Ascending aorta (tissue), 2 donors: ENCODE measurements at places on chromosomes 6 and 20. TPM values are rescaled to one million over a fixed set of nuclear protein-coding genes. Genes with fewer than 3 reads are reported as not detected.

The MACROD2 gene
- 3.5 TPM for total RNA-seq

The CASS4 gene
- total RNA-seq = 11.2 TPM

The PDYN gene
- total RNA-seq = not detected

The GGTLC1 gene
- not detected for total RNA-seq

The DDX43 gene
- not detected for total RNA-seq

The CNR1 gene
- 35.0 TPM for total RNA-seq

The TSBP1 gene
- total RNA-seq = not detected

The NT5DC1 gene
- 4.6 TPM for total RNA-seq

The BIRC7 gene
- total RNA-seq = not detected

DNA sequence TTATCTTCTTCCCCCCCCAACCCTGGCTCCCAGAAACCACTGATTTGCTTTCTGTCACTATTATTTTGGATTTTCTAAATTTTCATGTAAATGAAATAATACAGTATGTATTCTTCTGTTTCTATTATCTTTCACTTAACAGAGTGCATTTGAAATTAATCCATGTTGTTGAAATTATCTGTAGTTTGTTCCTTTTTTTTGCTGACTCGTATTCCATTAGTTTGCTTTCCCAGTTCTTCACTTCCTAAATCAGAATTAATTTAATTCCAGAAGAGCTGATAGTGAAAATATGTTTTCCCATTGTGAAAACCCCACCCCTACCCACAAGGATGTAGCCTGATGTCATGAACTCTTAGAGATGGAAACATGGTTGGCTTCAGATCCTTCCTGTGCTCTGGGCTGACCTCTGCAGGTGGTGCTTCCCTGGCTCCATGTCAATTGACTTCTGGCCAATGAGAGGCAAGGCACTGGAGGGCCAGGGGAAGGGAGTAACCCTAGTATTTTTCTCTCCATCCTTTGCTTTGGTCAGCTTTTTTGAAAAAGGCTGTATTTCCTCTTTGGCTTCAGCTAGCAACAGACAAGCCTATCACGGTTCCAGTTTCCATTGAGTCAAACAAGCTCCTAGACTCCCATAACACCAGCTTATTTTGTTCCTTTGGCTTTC lies 244.4 kb upstream of the HSF2 start:
- no peak for DNase-seq

GRCh38 chr20:61555566-61555965 lies 303.5 kb downstream of the CDH4 start:
- DNase-seq = no peak

DNA sequence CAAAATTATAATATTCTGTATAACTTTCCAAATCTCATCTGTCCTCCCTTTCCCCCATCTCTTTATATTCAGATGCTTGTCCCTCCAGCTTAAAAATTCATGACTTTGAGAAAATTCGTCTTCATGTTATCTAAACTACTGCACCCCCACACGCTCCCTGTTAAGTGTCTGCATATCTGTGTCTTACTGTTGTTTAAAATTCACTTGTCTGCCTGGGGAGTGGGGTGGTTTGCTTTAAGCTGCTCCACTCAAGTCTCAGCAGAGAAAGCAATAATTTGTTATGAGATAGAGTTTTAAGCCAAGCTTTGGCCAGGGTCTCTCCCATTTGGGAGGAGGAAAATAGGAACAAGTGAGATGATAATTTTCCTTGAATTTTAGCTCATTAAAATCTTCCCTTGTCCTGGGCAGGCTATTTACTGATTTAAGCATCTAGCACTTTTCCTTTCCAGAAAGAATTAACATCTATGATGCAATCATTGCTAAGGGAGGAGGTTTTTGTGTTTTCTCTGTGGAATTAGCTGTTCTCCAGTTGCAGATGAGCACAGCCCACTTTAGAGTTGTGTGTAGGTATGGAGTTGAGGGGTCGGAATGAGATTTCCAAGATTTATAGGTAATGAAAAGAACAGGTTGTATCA lies 36.8 kb downstream of the MTHFD1L start:
- no peak for DNase-seq

DNA sequence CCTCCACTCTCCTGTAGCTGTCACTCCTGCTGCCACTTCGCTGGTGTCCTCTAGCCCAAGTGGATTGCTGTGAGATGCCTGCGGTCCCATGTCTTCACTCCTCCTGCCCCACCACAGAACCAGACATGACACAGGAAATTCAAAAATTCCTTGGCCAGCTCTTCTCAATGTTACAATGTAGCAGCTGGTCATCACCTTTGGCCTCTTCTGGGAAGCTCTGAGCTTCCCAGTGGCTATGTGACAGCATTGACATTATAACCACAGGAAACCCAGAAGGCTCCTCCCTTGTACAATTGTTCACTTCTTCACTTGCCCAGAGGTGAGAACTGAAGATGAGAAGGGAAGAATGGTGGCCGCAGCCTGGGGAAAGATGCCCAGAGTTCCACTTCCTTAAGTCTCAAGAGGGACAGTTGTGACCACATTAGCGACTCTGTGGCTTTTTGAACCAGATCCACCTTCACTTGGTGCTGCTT lies 76.1 kb upstream of the NAA20 start:
- no peak for DNase-seq

DNA sequence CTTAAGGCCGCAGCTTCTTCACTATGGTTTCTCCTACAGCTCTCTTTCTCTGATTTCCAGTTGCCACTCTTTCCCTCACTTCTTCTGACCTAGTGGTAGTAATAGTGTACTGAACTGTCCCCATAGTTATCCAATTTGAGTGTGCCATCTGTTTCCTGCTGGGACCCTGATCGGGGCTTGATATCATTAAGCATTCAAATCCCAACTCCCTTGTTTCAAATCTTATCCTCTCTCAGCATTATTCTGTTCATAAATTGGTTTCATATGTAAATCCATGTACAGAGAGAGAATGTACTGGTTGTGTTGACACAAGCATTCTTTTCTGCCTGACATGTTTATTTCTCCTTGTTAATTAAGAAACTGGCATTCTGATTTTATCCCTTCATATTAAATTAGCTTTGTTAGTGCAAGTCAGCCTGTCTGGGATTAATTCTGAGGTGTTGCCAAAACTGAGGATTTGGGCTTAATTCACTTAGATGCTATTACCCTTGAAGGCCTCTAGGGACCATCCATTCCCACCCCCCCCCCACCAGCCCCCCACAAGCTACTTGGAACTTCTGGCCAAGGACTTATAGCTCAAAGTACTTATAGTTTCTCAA lies 84.6 kb upstream of the PROKR2 start:
- no peak for DNase-seq

DNA sequence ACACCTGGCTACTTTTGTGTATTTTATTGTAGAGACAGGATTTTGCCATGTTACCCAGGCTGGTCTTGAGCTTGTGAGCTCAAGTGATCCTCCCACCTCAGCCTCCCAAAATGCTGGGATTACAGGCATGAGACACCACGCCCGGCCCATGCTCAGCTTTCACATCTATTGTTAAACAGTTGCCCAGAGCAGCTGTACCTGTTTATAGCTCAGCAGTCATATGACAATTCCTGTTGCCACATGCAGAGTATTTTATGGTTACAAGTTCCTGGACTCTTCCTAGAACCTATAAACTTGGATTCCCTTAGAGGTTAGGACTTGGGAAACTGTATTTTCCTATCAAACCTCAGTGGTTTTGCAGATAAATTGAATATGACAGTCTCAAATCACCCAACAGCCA lies 188.3 kb upstream of the KCNG1 start:
- DNase-seq = no peak

- DNase-seq = no peak
Observed at GRCh38 chr6:90444160-90444714, 142.6 kb downstream of the MAP3K7 start.

DNA sequence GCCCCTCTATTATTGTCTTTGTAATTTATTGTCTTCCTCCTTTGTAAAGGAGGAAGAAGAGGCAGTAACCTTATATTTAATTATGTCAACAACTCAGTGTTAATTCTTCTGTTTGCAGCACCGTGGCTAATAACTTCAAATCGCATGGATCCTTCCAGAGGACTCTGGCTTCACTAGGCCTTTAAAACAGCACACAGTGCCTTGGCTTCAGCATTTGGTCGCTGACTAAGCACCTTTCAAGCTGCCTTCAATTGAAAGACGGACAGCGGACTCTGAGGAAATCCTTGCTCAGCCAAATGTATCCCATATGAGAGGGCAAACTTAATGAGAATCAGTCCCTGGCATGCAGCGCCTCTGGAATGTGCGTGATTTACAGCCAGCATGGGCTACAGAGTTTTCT lies 64.2 kb downstream of the SGK1 start:
- no peak for DNase-seq

GRCh38 chr6:103687430-103687829 lies 1172.3 kb downstream of the HACE1 start:
- DNase-seq = no peak

GRCh38 chr6:36771145-36771544 lies 68.1 kb downstream of the CPNE5 start:
- DNase-seq = no peak

GRCh38 chr20:20002101-20002998 lies 14.8 kb upstream of the NAA20 start:
- DNase-seq = no peak

DNA sequence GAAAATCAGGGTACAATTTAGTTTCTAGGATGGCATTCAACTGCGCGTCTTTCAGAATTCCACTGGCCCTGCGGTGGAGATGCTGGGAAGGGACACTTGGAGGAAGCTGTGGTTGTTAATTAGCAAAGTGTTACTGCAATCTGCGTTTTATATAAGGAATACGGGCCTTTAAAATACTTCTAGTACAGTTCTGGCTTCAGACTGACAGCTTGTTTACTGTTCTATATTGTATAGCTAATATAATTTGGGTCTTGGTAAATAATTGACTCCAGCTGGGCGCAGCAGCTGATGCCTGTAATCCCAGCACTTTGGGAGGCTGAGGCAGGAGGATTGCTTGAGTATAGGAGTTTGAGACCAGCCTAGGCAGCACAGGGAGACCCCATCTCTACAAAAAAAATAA lies 63.7 kb downstream of the MYB start:
- no peak for DNase-seq

DNA sequence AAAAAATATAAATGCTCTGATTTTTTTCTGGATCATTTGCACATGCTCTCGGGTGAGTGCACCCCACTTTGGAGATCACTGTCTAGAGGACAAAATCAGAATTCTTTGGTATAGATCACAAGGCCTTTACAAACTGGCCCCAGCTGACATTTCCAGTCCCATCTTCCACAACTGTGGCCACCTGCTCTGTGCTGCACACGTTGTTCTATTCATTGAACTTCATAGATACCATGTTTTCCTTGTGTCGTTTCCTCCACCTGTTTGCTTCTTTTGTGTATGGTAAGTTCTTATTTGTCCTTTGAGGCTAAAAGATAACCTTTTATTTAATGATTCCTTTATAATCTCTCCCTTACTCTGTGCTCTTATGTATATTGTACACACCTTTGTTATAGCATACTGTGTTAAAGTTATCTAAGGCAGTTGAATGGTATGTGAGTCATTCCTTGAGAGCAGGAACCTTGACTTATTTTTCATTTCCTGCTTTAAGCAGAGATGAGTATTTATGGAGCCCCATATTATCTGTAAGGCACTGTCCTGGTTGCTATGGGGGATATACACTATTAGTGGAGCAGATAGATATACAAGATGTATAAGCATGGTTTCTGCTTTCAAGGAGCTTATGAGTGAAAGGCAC lies 12.0 kb upstream of the SLC17A5 start:
- no peak for DNase-seq

GRCh38 chr20:47360297-47361056 lies 4.0 kb upstream of the ZMYND8 start:
- peak; percentile 95 for DNase-seq

GRCh38 chr20:58001381-58001780 lies 227.1 kb downstream of the ANKRD60 start:
- DNase-seq = no peak

- DNase-seq = no peak
Observed at GRCh38 chr20:17969884-17970409, 1.1 kb downstream of the MGME1 start.

DNA sequence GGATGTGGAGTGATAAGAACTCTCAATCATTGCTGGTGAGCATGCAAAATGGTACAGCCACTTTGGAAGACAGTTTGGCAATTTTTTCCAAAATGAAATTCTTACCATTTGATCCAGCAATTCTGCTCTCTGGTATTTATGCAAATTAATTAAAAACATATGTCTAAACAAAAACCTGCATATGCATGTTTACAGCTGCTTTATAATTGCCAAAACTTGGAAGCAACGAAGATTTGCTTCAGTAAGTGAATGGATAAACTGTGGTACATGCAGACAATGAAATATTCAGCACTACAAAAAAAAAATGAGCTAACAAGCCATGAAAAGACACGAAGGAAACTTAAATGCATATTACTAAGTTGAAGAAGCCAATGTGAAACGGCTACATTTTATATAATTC lies 55.5 kb upstream of the SMLR1 start:
- DNase-seq = no peak

DNA sequence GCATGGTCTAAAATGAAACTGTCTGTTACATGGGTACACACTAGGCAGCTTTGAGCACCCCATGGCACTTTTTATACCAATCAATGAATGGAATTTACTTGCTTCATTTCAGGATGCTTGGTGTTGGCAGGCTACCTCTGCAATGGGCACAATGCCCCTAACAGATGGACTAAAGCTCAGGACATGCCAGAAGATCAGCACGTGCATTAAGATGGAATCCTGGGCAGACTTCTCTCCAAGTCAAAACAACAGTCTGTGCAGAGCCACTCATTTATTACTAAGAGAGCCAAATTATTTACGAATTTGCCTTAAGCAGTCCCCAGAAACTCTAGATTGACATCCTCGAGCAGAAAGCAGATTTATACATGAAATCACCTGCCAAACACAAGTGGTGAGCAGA lies 55.8 kb upstream of the SCML4 start:
- no peak for DNase-seq

- DNase-seq = no peak
Observed at GRCh38 chr20:5844063-5844681, 94.0 kb downstream of the SHLD1 start.

- no peak for DNase-seq
Observed at GRCh38 chr6:1739680-1740079, 130.0 kb downstream of the FOXC1 start.

DNA sequence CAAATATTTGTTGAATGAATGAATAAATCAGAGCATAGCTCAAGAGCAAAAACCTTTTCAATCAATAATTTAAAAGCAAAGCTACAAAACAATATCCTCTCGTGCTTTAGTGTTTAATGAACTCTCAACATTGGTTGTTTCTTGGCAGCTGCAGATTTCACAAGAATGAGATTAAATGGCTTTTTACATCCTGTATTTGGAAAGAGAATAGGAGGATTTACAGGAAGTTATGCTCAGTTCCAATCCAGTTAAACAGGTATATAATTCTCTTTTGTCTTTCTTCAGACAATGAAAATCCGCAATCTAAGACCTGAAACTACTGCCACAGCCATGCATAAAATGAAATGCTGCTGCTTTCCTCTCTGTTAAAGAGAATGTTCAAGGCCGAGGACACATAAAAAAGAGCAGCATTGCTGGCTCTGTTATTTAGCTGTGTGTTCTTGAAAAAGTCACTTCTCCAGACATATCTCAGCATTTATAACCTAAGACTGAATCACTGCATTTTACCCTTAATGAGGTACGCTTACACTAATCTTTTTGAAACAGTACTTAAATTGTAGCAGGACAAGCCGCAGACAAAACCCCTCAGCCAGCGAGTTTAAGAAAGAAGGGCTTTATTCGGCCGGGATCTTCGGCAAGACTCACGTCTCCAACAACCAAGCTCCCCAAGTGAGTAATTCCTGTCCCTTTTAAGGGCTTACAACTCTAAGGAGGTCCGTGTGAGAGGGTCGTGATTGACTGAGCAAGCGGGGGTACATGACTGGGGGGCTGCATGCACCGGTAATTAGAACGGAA lies 3.6 kb downstream of the C6orf52 start:
- DNase-seq = no peak
